ENCODE measurements at places on chromosomes 6 and 20.

GRCh38 chr6:129817332-129817731, 43.8 kb downstream of the TMEM244 start:
- no peak for DNase-seq

- DNase-seq = no peak
Measured at GRCh38 chr6:12806796-12807195, 90.2 kb downstream of the PHACTR1 start.

- no peak for DNase-seq
Measured at GRCh38 chr6:33191383-33192104, 723 bp downstream of the COL11A2 start.

DNA sequence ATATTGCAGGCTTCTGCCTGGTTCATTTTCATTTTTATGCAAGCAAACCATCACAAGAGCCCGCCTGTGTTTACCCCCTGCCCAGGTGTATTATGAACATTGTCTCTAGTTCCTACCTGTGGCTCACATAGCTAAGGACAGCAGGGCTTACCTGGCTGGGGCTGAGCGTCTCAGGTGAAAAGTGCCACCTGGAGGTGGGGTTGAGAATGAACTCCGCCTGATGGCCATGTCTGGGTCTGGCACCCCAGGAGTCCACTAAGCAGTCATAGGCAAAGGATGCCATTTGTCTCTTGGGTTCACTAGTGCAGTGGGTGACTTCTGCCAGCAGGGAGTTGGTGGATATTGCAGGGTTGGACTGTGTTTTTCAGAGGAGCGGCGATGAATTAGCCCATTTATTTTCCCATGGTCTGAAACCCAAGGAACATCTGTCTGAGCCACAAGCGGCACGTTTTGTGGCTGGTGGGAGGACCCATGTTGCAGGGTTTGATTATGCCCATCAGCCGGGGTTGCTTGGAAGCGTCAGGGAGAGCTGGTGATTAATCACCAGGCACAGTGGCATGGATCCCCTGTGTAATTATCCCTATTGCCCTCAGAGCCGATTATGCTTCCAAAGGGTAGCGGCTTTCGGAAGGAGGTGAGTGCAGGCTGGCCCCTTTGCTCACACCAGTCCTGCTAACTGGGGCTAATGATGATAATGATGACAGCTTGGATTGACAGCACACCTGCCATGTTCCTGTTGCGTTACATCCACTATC, 92.1 kb downstream of the CDH26 start:
- DNase-seq = no peak

DNA sequence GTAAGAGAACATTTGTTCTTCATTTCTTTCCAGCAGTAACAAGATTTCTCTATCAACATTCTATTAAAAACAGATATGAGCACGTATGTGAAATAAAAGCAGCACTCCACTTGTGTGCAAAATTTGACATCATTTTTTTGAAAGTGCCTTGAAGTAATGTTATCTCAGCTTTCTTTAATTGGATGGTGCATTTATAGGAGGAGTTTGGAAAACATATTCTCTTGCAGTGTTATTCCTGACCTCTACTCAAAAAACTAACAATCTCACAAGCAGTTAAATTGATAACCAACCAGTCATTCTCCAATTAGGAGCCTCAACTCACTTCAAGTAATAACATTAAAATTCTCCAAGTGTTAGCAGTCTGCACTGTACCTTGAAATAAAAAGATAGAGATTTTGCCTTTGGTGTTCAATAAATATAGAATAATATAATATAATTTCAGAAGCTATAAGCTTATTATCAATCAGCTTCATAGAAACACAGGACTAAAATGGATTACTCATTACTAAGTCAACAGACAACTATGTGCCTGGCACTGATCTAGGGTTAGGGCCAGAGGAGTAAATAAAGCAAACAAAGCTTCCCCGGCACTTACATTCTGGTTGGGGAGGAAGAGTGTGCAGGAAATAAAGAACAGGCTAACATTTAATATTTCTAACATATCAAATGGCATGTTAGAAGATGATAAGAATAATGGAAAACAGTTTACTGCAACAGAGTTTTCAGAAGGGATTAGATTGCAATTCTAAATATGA, 149.0 kb upstream of the SGK1 start:
- DNase-seq = no peak

DNA sequence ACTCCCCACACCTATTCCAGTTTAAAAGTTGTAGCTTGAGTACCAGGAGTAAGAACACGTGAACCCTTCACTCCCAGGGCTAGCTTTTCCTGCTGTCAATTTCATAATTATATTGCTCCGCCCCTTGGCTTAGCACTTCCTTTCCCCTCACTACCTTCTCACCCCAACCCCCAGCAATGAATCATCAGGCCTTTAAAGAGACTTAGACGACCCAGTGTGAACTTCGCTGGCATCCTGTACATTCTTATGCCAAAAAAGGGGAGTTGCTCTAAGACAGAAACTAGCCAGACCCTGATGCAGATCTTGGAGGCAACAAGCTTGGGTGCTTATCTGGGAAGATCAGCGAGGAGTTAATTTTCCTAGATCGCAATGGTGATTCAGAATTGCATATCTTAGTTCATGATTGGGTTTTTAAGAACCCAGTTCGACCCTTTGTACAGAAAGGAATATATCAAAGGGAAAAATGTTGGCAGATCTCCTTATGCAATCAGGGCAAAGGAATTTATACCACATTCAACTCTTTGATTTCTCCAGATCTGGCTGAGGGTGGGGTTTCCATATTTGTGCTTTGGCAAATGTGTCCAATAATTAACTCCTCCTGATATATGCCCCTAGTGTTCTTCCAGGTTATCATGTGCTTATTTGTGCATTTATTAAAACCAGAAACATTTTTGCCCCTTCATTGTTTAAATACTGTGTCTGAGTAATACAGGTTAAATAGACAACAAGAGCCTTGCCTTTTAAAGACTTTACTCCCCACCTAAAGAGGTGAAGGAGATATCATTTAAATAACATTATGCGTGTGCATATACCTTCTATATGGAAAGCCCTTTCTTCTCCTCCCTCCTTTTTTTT, 8.1 kb upstream of the ATXN1 start:
- no peak for DNase-seq

GRCh38 chr6:127582777-127583462, 5.9 kb downstream of the C6orf58 start:
- DNase-seq = peak; percentile 25

DNA sequence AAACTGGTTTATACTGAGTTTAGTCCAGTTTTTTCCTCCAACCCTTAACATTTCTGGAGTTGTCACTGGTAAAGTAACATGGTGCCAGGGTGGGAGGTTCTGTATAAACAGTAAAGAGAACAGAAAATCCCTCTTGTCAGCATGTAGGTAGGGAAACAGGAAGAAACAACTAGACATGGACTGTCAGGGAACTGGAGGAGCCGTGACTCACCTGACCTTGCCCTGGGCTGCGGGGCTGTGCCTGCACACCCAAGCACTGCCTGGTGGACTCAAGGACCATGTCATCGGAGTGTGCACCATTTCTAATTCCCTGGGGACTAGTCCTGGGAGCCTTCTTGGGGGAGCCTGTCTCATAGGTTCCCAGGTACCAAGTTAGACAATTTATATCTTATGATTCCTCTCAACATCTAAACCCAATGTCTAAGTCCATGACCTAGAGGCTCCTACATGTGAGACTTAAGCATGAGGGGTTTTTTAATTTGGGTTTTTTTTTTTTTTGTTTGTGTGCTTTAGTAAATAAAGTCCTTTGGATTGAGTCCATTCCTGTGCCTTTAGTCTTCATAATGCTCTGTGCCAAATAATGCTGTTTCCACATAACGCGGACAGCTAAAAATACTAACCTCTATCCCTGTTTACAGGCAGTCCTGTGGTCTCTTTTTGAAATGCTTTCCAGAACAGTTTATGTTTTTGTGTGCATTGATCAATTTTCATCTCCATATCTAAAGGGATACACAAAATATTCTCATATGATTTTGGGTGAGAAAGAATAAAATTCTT, 136.9 kb upstream of the SUPT3H start:
- no peak for DNase-seq

- DNase-seq = no peak
Measured at GRCh38 chr20:37726971-37727956, 33.4 kb downstream of the CTNNBL1 start.

GRCh38 chr20:18299364-18299763, 11.0 kb downstream of the ZNF133 start:
- no peak for DNase-seq

DNA sequence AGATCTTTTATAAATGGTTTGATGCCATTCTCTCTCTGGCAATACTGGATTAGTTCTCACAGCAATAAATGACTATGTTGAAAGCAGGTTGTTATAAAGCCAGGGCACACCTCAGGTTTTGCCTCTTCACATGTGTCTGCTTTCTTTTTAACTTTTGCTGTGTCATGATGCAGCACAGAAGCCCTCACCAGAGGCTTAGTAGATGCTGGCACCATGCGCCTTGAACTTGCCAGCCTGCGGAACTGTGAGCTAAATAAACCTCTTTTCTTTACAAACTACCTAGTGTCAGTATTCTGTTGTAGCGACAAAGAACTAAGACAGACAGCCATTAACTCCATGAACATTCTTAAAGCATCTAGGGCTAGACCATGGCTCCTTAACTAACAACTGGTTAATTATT, 15.3 kb upstream of the GPR63 start:
- no peak for DNase-seq

DNA sequence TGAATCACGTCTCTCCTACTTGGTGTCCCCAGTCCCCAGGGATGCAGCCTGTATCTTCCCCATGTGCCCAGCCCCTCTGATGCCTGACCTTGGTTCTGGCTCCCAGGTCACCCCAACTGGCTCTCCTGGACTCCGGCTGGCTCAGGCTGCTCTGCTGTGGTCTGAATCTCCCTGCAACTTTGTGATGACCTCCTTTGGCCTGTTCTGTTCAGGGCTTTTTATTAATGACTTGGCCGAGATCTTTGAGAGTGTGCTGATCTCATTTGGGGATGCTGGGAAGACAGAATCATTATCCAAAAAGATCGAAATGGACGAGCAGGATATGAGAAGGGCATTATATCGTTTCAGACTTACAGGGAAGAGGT, 67.4 kb downstream of the IGF2R start:
- no peak for DNase-seq

- no peak for DNase-seq
Measured at GRCh38 chr20:15030826-15031225, 693.4 kb upstream of the FLRT3 start.

DNA sequence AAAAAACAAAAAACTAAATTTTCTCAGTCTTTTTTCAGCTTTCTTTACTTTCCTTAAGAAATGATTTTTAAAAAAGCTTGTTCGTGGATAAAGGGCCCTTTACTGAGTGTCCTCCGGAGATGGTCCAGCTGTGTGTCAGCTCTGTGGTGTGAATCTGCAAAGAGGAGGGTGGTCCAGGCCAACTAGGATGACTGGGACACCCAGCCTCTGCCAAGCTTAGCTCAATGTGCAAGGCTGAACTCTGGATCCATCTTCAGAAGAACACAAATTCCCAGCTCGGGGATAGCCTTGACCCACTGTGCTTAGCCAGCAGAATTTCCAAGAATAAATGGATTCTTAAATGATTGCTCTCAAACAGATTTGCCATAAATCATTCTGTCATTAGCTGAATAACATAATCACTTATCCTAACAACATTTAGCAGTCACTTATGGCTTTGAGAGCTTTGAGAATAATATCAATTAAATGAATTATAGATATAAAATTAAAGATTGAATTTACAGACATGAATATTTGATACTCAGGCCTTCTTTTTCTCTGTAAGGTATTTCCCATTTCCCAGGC, 14.2 kb upstream of the CALHM5 start:
- no peak for DNase-seq

- DNase-seq = no peak
Measured at GRCh38 chr6:159979136-159979874, 10.4 kb downstream of the IGF2R start.

DNA sequence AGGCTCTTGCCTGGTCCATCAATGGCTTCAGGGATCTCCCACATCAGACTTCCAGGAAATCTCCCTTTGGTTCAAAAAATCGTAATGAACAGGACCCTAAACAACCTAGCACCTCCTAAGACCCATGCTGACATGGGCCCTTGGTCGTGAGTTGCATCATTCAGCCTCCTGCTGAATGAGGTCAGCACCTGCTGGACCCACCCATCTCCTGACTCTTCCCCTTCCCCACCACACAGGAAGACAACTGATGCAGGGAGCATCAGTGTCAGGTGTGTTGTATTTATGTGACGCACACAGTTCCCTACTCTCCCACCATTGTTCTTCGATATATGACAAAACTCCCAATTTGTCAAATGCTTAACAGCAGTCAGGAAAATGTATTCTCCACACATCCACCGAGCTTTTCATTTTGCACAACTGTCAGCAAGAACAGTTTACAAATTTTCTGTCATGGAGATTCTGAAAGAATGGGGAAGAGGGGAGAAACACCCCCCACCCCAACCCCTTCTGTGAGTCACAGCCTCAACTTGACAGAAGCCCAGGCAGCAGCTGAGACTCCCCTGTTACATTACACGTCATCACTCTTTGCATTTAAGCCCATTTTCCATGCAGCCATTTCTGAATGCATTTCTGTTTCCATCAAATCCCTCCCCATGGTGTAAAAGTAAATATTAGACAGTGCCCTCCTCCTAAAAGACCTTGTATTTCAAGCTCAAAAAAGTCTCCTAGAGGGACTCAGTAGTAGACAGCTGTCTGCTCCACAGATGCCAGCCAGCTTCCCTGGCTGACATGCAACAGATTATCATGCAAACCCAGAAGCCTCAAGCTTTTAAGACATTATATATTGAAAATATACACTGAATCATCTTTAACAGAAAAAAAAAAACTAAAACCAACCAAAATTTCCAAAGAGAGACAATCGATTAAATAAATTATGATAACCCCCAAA, 577.5 kb downstream of the PTPRT start:
- DNase-seq = no peak

GRCh38 chr6:166786704-166787293, 159.7 kb upstream of the RPS6KA2 start:
- peak; percentile 65 for DNase-seq

DNA sequence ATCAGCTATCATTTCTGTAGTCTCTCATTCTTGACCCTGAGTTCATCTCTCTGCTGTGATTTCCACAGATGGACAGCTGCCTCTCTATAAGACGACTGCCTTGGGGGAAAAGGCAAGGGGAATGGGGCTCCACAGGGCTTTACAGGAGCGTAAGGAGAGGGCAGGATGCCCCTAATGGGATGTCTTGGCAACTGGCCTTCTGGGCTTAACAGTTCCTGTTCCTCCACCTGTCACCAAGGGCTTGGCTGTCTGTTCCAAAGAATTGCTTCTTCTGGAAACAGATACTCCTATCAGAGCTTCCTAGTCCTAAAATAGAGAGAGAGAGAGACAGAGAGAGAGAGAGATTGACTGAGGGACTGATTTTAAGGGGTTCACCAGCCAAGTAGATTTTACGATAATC, 181.9 kb downstream of the TMEM200A start:
- DNase-seq = no peak

DNA sequence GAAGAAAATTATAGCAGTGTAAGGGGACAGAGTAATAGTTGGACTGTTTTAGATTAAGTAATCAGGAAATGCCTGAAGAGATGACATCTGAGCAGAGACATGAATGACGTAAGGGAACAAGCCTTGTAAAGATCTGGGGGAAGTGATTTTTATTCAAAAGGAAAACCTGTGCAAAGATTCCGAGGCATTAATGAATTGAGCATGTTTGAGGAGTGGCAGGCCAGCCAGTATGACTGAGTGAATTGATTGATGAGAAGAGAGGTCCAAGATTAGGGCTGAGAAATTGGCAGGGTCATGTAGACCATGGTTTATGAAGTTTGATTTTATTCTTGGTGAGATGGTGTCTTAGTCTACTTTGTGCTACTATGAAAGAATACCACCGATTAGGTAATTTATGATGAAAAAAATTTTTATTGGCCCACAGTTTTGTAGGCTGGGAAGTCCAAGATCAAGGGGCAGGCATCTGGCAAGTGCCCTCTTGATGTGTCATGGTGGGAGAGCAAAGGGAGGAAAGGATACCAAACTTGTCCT, 95.1 kb downstream of the LIN28B start:
- DNase-seq = no peak

All from hepatic stellate cell (primary cell).